Right atrium auricular region (tissue), 2 donors: ENCODE measurements at places on chromosomes 4 and X. TPM values are rescaled to one million over a fixed set of nuclear protein-coding genes. Genes with fewer than 3 reads are reported as not detected.

Gene SLC2A9
- 5.8 TPM for total RNA-seq

DNA sequence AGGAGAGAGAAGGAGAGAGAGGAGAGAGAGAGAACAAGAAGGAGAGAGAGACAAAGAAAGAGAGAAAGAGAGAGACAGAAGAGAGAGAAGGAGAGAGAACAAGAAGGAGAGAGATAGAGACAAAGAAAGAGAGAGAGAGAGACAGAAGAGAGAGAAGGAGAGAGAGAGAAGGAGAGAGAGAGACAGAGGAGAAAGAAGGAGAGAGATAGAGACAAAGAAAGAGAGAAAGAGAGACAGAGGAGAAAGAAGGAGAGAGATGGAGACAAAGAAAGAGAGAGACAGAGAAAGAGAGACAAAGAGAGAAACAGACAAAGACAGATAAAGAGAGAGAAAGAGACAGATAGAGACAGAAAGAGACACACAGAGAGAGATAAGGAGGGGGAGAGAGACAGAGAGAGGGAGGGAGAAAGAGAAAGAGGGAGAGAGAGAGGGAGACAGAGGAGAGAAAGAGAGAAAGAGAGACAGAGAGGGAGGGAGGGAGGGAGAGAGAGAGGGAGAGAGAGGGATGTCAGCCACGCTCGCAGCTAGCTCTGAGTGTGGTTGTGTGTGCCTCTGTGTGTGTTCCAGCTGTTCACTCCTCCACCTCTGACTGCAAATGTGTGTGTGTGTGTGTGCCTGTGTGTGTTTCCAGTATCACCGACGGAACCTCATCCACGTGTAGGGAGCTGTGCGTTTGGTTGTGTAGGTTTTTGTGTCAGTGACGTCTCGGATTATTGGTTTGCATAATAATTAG, 105.8 kb downstream of the CRLF2 start:
- DNase-seq = no peak

GRCh38 chrX:138856881-138857604, 145.5 kb upstream of the FGF13 start:
- no peak for DNase-seq

- DNase-seq = no peak
Observed at GRCh38 chr4:30839583-30840520, 119.7 kb downstream of the PCDH7 start.

GRCh38 chrX:2521092-2521926, 20.5 kb upstream of the DHRSX start:
- no peak for DNase-seq

GRCh38 chrX:24480400-24480865, 15.3 kb downstream of the PDK3 start:
- DNase-seq = no peak

DNA sequence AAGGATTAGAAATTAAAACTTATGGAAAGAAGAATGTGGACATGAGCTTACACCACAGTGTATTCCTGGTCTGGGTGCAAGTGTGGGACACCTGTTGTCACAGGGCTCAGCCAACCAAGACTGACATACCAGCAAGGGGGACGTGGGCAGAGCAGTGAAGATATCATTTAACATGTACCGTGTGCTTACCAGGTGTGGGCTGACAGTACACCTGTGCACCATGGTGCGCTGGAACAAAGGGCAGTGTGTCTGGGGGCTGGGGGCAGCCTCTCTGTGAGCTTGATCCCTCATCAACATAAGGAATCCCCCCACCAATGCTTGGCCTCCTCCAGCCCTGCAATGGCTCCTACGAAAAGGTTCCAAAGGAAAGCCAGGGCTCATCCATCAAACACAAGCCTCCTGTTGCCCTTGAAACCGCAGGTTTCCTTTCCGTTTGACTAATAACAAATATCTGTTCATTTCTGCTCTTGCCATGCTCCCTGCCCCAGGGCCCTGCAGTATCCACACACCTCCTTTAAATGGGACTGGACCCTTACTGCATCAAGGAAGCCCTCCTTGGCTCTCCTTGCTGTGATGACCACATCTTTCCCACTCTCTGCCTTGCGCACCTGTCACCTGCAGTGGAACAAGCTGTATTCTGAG, 16.7 kb downstream of the EVC2 start:
- no peak for DNase-seq

GRCh38 chrX:140509468-140510305, 4.8 kb upstream of the SOX3 start:
- no peak for DNase-seq

DNA sequence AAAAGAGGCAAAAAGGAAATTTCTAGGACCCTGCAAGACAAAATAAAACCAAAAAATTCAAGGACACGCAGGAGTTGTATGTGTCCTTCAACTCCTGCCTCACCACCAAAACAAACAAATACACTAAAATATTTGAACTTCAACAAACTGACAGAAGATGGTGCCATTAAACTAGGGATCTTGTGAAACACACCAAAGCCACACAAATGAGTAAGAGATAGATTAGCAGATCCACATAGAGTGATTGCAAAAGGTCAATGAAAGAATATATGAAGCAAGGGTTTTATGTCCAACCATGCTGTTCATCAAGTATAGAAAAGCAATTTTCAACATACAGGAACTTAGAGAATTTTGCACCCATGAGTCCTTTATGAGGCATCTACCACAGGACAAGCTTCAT, 40.1 kb upstream of the SCML1 start:
- DNase-seq = no peak

GRCh38 chrX:107673431-107673830, 45.1 kb downstream of the PRPS1 start:
- no peak for DNase-seq

DNA sequence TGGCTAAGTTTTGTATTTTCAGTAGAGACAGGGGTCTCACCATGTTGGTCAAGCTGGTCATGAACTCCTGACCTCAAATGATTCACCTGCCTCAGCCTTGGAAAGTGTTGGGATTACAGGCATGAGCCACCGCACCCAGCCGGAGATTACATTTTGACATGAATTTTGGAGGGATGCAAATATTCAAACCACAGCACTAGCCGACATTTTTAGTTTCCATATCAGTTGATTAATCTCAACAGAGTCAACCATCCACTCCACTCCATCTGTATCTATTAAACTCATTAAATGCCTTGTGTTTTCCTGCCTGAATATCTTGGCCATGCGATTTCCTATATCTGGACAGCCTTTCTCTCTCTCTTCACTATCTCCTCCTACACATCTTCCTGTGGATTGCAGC, 64.1 kb upstream of the PDGFRA start:
- no peak for DNase-seq

Gene ALAS2
- total RNA-seq = 9.8 TPM

- no peak for DNase-seq
Observed at GRCh38 chrX:44705817-44706551, 137.8 kb upstream of the DUSP21 start.

GRCh38 chrX:154732421-154733065, 18.3 kb downstream of the GAB3 start:
- no peak for DNase-seq

DNA sequence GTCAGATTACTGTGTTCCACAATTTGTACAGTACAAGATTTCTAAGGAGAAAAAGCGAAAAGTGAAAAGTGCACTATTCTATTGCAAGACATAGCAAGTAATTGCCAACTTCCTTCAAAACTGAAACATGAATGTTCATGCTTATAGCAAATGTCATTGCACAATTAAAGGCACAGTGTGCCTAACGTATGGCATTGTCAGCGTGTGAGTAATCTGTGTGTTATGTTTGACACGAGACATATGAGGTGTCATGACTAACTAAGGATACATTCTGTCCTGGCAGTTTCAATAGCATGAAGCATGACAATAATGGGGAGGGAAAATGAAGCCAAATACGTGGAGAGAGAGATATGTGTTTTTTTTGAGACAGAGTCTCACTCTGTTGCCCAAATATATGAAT, 33.6 kb upstream of the TBC1D9 start:
- no peak for DNase-seq

DNA sequence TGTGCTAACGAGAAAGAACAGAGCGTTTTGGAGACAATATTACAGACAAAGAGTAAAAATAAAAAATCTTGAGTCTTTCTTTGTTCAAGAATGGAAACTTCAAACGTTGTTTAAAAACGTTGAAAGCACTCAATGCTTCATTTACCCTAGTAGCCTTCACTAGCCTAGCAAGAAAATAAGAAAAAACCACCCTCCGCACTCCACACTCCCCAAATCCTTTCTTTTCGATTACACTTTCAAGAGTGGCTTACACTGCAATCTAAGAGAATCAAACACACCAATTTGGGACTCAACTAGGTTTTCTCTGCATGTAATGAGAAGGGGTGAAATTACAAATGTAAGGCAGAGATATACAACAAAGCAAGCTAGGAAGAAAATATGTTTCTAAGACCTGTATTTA, 4.7 kb downstream of the TMSB4X start:
- DNase-seq = no peak

GRCh38 chr4:138114434-138114833, 127.7 kb downstream of the SLC7A11 start:
- DNase-seq = no peak

Gene ABCG2
- total RNA-seq = 1.0 TPM

- no peak for DNase-seq
Observed at GRCh38 chrX:16552546-16552945, 97.4 kb upstream of the S100G start.

Gene GK2
- total RNA-seq = not detected
